ENCODE measurements at places on chromosomes 6 and 20. TPM values are rescaled to one million over a fixed set of nuclear protein-coding genes. Genes with fewer than 3 reads are reported as not detected.

TINAG gene
- not detected for total RNA-seq

TSBP1 gene
- total RNA-seq: not detected

MYB gene
- 0.54 TPM for total RNA-seq

GRCh38 chr20:64044484-64045247 lies 4.8 kb downstream of the SOX18 start:
- peak; percentile 68 for DNase-seq

GRCh38 chr20:21583486-21584168 lies 69.8 kb upstream of the NKX2-2 start:
- DNase-seq: no peak

- no peak for DNase-seq
Observed at GRCh38 chr6:35197196-35197595, 16.6 kb upstream of the SCUBE3 start.

- DNase-seq: no peak
Observed at GRCh38 chr6:108799354-108799717, 48.9 kb upstream of the ARMC2 start.

GRCh38 chr6:161422710-161423680 lies 149.1 kb upstream of the AGPAT4 start:
- no peak for DNase-seq

Data from fibroblast of the aortic adventitia (primary cell).